NCI-H1930 (cell line): ENCODE measurements at places on chromosomes 6 and 20.

GRCh38 chr6:103672169-103672568, 1187.5 kb downstream of the HACE1 start:
- no peak for DNase-seq

DNA sequence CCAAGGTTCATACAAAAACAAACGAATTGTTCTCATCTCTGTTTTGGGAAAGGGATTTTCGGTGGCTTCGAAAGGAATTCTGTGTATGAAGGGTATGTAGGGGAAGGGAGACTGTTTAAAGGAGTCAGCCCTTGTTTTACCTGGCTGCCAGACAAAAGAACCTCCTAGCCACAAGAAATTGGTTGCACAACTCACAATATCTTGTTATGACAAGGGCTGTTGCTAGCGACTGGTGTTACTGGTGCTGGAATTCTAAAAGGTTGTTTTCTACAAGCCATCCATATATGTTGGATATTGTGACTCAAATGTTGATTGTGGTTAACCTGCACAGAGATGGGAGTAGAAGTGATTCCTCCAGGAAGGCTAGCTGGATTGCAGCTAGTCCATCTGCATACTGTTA, 34.6 kb upstream of the CITED2 start:
- DNase-seq: no peak

DNA sequence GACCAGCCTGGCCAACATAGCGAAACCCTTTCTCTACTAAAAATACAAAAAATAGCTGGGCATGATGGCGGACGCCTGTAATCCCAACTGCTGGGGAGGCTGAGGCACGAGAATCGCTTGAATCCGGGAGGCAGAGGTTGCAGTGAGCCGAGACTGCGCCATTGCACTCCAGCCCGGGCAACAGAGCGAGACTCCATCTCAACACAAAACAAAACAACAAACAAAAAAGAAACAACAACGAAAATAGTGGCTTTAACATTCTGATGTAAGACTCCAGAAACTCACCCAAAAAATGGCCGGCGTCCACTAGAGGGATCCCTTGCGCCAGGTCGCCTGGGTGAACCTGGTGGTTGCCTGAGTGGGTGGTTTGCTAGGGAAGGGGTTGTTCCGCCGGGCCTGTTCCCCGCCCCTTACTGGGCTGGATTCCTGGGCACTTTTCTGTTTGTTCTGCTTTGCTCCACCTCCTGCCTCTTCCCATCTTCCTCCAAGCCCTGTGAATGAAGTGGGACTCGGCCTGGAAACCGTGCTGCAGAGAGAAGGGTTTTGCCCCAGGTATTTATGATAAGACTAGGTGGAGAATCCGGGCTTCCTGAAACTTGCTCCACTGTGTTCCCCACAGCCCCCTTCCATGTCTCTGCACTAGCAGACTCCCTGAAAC, 1.5 kb downstream of the PABPC1L start:
- peak; percentile 4 for DNase-seq

GRCh38 chr6:112841553-112842329, 494.6 kb downstream of the RFPL4B start:
- DNase-seq: no peak

DNA sequence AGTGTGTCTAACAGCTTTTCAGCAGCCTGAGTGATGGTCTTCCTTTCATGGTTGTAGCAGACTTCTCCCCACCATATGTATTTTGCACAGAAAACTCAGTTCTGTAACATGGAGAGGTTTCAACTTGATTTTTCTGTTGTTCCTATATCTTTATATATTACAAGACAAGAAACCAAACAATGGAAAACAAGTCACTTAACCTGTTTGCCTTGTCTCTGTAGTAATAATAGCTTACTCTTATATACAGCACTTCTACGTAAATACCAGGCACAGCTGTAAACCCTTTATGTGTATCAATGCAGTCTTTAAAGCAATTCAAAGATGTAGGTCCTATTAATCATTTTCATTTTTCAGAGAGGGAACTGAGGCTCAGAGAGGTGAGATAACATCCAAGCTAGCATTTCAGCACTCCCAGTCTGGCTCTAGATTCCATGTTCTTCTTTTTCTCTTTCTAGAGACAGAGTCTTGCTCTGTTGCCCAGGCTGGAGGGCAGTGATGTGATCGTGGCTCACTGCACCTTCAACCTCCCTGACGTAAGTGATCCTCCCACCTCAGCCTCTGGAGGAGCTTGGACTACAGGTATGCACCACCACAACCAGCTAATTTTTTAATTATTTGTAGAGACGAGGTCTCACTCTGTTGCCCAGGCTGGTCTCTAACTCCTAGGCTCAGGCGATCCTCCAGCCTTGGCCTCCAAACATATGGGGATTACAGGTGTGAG, 90.4 kb downstream of the DTNBP1 start:
- no peak for DNase-seq

DNA sequence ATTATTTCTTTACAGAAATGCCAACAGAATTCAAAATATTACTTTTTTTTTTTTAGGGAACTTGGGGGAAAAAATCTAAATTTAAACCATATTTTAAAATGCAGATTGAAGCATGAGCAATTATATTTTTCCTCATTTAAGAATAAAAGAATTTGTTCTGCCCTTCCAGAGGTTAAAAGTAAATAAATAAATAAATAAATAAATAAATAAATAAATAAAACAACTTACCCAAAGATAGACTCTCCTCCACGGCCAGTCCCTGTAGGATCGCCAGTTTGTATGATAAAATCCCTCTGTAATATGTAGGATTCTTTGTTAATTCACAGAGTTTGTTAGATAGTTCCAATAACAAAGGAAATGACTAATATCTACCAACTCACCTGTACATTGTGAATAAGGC, 4.7 kb downstream of the PPIL4 start:
- no peak for DNase-seq

- no peak for DNase-seq
Observed at GRCh38 chr20:53660947-53661381, 67.3 kb upstream of the ZNF217 start.
